ENCODE measurements at places on chromosomes 16 and 17. TPM values are rescaled to one million over a fixed set of nuclear protein-coding genes. Genes with fewer than 3 reads are reported as not detected.

Gene SEPTIN12
- not detected for total RNA-seq

Gene GTF3C1
- total RNA-seq = 59.6 TPM

Gene AURKB
- 2.7 TPM for total RNA-seq

Gene HEXIM2
- total RNA-seq = 10.7 TPM

Gene INO80E
- total RNA-seq = 11.9 TPM

Gene SLC7A5
- 14.1 TPM for total RNA-seq

Gene CDRT15L2
- total RNA-seq = not detected

Gene ABCA9
- 10.0 TPM for total RNA-seq

Gene RBFOX1
- total RNA-seq = not detected

Gene IL21R
- 4.8 TPM for total RNA-seq

Gene EME1
- total RNA-seq = 1.3 TPM

Gene SYCE1L
- total RNA-seq = 0.46 TPM

Gene KDM8
- total RNA-seq = 2.3 TPM

Gene ZNF48
- 5.5 TPM for total RNA-seq

Gene SOX8
- total RNA-seq = under 0.01 TPM

Gene LONP2
- total RNA-seq = 52.1 TPM

Gene KRTAP4-5
- total RNA-seq = not detected

Gene C16orf74
- total RNA-seq = 6.9 TPM

Gene CLEC19A
- total RNA-seq = not detected

Gene SCNN1G
- not detected for total RNA-seq

Gene DPEP1
- 0.65 TPM for total RNA-seq

Gene QRICH2
- total RNA-seq = 3.0 TPM

Gene PRSS8
- total RNA-seq = under 0.01 TPM

Gene HOXB3
- total RNA-seq = under 0.01 TPM
